ENCODE measurements at places on chromosomes 11 and 22.

GRCh38 chr11:7892059-7892699 is 38.9 kb downstream of the OR10A6 start:
- DNase-seq, result peak; percentile 42

- DNase-seq, result no peak
Measured at GRCh38 chr22:32325416-32325801, 32.3 kb upstream of the RFPL3 start.

DNA sequence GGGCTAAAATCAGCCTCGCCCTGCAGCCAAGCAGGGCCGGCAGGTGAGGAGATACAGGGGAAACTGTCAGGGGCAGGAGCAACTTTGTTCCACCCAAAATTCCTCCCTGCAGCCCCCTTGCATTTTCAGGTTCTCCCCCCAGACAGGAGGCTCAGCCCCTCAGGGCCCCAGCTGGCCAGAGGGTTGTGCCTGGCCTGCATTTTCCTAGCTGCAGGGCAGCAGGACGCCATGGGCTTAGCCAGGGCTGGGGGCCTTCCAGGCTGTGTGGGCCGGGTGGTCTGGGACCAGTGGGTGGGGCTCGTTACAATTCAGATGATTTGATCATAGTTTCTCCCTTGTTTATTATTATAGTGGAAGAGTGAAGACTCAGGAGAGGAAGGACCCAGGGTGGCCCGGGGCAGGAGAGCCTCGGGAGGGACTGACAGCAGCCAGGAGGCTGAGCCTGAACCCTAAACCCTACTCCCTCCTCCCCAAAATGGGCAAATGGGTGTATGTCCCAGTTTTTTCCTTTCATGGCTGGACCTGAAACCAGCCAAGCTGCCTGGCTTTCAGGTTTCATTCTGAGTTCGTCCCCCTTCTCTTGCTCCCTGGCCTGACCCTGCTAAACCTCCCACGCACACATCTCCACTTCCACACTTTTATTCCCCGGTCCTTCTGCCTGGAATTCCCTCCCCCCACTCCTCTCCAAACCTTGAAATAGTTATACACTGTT is 40.0 kb downstream of the AHNAK start:
- no peak for DNase-seq

DNA sequence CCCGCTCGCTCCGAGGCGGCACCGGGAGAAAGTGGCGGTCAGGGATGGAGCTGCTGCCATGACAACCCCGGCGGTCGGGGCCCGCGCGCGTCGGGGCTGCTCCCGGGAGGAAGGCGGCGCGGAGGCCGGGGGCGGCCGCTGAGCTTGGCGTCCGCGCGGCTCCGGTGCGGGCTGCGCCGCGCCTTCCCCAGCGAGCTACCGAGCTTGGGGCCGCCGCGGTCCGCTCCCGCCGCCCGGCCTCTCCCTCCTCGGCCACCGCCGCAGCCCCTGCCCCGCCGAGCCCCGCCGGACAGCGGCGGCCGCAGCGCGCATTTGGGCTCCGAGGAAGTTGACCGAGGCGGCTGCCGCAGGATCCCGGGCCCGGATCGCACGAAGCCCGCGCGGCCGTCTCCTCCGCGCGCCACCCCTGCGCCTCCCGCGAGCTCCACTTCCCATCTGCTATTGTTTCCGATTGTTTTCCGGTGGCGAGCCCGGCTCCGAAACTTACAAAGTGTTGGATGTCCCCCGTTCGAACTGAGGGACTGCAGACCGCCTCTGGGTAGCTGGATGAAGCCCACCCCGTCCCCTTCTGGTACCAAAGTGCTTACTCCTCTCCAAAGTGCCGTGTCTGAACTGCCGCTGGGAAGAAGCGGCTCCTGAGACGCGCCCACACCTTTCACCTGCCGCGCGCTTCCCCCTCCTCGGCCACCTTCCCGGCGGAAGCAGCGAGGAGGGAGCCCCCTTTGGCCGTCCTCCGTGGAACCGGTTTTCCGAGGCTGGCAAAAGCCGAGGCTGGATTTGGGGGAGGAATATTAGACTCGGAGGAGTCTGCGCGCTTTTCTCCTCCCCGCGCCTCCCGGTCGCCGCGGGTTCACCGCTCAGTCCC is 540.3 kb downstream of the NTM start:
- DNase-seq, result no peak

Data from stromal cell of bone marrow (primary cell).